ENCODE measurements at places on chromosomes 1 and 21.

DNA sequence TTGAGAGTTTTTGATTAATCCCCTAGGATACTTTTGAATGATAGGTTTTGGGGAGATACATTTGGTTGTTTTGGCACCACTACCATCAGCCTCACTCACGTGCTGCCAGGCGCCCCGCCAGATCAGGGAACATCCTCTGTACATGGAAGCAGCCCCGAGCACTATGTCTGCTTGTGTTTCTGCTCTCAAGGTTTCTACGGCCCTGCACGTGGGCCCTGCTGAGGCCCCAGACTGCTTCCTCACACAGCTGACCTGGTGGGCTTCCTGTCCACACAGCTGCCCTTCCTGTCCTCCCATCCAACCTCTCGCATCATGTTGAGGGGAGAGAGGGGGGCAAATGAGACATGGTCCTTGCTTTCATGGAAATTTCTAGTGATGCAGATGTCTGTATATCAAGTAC, 20.0 kb downstream of the ADARB1 start:
- peak; percentile 31 for DNase-seq

DNA sequence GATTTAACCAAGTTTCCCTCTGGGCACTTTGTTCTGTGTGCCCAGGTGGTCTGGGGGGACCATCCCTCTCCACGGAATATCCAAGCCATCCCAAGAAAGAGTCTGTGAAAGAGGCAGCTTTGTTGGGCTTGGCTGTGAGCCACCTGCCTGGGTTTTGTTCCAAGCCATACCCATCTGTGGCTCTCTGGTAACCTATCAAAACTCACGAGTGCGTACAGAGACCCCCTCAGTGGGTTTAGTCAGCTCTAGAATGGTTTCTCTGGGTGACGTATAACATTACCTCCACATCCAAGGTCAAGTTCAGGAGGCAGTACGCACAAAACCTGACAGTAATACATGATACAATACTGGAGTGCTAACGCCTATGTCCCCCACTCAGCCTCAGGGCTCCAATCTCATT, 54.2 kb downstream of the DNTTIP2 start:
- DNase-seq: no peak

DNA sequence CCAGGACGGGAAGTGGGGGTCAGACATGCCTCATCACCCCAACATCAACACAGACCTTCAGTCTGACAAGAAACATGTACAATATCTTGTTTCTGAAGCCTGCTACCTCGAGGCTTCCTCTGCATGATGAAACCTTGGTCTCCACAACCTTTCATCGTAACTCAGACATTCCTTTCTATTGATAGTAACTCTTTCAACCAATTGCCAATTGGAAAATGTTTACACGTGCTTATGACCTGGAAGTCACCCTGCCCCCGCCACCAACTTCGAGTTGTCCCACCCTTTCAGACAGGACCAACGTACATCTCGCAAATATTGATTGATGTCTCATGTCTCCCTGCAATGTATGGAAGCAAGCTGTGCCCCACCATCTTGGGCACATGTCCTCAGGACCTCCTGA, 159.5 kb downstream of the ETS2 start:
- no peak for DNase-seq

DNA sequence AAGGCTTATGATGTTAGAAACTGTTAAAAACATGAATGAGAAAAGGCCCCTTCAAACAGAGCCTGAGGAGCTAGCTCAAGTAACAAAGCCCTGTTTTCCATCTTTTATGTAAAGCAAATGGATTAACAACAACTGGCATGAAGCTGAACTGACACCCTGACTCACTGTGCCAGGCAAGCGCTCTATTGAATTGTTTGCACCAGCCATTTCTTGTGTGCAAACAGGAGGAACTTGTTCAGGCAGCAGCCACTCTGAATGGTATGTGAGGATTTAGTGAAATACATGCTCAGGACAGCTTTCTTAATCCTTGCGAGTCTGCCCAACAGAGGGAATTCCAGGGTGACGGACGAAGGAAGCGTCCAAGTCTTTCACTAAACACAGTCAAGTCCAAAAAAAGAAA, 291.1 kb upstream of the ADGRL2 start:
- no peak for DNase-seq

DNA sequence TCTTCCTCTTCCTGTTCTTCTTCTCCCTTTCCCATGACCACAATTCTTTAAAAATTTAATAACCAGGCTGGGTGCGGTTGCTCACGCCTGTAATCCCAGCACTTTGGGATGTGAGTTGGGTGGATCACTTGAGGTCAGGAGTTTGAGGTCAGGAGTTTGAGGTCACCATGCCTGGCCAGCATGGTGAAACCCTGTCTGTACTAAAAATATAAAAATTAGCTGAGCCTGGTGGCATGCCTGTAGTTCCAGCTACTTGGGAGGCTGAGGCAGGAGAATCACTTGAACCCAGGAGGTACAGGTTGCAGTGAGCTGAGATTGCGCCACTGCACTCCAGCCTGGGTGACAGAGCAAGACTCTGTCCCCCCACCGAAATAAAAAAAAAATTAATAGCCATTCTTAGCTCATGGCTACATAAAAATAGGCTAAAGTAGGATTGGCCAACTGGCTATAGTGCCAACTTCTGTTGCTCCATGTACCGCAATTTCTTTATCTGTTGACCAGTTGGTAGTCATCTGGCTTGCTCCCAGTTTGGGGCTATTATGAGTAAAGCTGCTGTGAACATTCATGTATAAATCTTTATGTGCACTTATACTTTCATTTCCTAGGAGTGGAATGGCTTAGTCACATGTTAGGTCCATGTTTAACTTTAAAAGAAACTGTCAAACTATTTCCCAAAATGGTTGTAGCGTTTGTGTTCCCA, 136.3 kb downstream of the PEX14 start:
- DNase-seq: no peak

GRCh38 chr1:40530735-40531380, 579 bp upstream of the ZNF684 start:
- no peak for DNase-seq

DNA sequence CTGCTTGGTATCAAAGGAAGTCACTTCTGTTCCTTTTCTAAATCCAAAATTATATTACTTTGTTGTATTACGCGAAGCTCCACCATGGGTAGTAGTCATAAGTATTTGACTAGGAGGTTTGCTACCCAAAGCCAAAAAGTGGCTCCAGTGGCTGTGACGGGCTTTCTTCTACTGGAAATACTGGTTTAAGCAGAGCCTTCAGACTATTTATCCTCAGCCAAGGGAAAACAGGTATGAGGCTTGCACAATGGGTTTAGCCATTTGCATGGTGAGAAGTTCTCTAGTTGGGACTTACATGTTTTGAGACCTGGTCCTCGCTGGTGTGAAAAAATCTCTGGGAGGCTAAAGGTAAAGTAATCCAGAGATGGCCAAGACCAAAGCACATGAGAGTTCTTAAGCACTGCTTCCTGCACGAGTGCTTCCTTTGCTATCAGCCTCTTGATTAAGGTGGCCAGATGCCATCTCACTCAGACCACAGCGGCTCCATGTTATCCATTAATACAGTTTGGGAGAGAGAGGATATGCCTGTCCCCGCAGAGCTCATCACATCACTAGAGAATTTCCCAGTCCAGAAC, 121.2 kb downstream of the PIK3R3 start:
- DNase-seq: no peak

GRCh38 chr1:30473922-30474817, 249.2 kb downstream of the MATN1 start:
- DNase-seq: no peak

DNA sequence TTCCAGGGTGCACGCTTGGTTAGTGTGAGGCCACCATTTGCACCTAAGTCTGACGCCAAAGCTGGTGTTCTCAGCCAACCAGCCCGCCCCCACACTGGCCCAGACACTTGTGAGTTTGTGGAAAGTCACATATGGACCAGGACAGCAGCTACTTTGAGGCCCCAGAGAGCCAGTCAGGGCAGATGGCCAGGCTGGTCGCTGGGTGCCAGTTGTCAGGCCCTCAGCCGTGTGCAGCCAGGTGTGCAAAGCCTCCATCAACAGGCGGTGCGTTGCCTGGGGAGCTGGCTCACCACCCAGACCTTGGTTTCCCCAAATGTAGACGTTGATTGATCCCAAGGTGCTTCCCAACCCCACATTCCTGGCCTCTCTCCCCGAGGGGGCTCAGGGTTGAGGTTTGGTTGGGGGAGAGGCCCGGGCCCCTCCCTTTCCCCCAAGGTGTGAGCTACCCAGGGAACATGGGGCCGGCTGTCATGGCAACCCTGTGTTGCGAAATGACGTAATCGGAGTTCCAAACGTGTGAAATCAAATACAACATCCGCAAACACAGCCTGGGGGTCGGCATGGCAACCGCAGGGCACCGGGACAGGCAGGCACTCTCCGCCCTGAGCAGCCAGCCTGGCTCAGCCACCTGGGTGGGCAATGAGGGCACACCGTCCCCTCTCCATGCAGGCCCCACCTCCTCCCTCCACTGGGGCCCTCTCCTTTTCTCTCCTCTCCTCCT, 42.2 kb upstream of the WNT4 start:
- DNase-seq: no peak

GRCh38 chr1:175191659-175192058, 917 bp downstream of the KIAA0040 start:
- DNase-seq: no peak
